ENCODE measurements at places on chromosomes 2 and 18. TPM values are rescaled to one million over a fixed set of nuclear protein-coding genes. Genes with fewer than 3 reads are reported as not detected.

- DNase-seq, result no peak
- no peak overlapping the region for H3K27ac ChIP-seq
- no peaks in the 10 kb centered on the region for H3K27me3 ChIP-seq
- H3K4me1 ChIP-seq, result no peaks in the 10 kb centered on the region
Observed at GRCh38 chr2:147135376-147135775, 709.5 kb upstream of the ACVR2A start.

DNA sequence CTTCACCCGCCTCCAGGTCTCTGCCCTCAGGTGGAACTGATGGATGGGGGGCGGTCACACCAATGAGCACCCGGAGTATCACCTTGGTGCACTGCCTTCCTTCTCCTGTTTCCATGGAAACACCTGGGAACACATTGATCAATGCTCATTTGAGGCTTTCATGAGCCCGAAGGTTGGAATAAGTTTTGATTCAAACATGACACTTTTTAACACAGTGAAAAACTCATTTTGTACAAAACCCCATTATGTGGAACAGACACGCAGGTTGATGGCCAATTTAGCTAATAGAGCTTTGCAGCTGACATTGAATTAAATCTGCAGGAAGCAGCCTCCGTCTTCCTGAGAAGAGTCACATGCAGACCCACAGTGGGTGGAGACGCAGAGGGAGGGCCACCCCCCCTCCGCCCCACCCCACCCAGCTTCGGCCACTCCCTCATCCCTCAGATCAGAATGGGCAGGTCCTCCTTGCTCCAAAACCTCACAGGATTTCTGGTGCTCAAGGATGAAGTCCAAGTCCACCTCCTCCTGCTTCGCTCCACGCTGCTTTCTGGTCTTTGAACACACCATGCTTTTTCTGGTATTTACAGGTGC, 96.0 kb upstream of the MYCN start:
- H3K4me1 ChIP-seq, result no peaks in the 10 kb centered on the region
- no peak overlapping the region for H3K4me3 ChIP-seq
- H3K36me3 ChIP-seq, result no peaks in the 10 kb centered on the region

Gene COL4A4
- total RNA-seq, result 3.0 TPM

Gene NGEF
- 28.7 TPM for total RNA-seq

DNA sequence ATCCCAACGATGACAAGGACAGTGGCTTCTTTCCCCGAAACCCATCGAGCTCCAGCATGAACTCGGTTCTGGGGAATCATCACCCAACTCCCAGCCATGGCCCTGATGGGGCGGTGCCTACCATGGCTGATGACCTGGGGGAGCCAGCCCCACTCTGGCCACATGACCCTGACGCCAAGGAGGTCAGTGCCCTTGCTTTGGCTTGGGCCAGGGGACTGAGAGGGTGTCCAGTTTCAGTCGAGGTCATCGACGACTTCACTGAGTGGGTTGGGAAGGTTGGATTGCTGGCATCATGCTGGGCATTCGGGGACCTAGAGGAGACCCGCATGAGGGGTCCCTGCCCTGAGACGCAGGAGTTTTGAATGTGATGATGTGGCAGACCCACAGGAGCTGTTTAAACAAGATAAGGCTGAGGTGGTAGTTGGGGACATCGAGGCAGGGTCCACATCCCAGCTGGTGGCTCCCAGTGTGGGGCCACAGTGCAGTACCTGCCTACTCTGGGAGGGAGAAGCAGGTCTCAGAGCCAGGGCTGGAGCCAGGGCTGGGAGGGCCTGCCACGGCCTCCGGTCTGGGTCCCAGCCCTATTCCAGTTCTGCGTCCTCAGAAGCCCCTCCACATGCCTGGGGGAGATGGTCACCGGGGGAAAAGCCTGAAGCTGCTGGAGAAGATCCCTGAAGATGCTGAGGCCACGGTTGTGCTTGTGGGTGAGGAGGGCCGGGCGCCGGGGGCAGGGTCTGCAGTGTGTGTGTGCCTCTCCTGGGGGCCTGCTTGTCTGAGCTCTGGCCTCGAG, 6.0 kb downstream of the SLC4A3 start:
- no peak overlapping the region for H3K27ac ChIP-seq
- no peak for DNase-seq
- H3K36me3 ChIP-seq, result no peaks in the 10 kb centered on the region
- H3K4me1 ChIP-seq, result peaks cover 24% of the 10 kb centered on the region
- no peaks in the 10 kb centered on the region for H3K27me3 ChIP-seq

Gene ERMN
- 1.6 TPM for total RNA-seq

DNA sequence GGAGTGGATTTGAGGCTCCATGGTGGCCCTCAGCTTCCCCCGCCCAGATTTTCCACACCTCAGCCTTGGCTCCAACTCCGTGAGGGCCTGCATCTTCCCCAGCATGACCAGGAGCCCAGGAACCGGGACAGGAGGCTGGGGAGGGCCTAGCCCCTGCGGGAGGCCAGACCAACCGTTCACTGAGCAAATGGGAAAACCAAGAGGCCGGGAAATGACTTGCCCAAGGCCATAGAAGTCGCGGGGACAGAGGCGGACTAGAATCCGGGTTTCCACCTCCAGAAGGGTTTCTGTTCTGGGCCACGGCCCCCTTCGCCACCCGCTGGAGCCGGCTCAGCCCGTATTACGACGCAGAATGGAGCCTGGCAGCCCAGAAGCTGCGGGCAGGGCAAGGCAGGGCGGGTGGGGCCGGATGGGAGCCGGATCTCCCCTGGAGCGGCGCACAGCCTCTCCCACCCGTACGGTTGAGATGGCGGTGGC, 7.9 kb upstream of the CRYBA2 start:
- H3K4me1 ChIP-seq, result peaks cover 17% of the 10 kb centered on the region
- no peak overlapping the region for H3K27ac ChIP-seq
- no peak overlapping the region for H3K4me3 ChIP-seq
- no peaks in the 10 kb centered on the region for H3K27me3 ChIP-seq
- no peaks in the 10 kb centered on the region for H3K36me3 ChIP-seq
